ENCODE measurements at places on chromosomes 3 and 15.

- DNase-seq = no peak
These were observed 171.0 kb downstream of the FNDC3B start for GRCh38 chr3:172210355-172210754.

DNA sequence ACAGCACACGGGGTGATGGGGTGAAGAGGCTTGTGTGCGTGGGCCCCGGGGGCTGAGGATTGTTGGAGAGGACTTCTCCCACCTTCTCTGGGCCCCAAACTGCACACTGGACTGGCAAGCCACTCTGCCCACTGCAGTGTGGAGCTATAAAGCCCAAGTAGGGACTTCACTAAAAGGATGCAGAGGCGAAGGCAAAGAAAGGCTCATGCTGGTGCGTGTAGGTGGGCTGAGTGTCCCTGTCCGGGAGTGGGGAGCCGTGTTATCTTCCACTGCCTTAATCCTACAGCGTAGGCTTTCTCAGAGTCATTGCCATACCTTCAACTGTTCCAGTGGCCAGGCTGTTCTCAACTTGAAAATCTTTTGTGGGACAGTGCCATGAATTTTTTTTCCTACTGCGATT is 3.9 kb downstream of the PPARG start:
- no peak for DNase-seq

GRCh38 chr3:42686832-42687650 is 1.7 kb downstream of the KLHL40 start:
- DNase-seq = no peak

DNA sequence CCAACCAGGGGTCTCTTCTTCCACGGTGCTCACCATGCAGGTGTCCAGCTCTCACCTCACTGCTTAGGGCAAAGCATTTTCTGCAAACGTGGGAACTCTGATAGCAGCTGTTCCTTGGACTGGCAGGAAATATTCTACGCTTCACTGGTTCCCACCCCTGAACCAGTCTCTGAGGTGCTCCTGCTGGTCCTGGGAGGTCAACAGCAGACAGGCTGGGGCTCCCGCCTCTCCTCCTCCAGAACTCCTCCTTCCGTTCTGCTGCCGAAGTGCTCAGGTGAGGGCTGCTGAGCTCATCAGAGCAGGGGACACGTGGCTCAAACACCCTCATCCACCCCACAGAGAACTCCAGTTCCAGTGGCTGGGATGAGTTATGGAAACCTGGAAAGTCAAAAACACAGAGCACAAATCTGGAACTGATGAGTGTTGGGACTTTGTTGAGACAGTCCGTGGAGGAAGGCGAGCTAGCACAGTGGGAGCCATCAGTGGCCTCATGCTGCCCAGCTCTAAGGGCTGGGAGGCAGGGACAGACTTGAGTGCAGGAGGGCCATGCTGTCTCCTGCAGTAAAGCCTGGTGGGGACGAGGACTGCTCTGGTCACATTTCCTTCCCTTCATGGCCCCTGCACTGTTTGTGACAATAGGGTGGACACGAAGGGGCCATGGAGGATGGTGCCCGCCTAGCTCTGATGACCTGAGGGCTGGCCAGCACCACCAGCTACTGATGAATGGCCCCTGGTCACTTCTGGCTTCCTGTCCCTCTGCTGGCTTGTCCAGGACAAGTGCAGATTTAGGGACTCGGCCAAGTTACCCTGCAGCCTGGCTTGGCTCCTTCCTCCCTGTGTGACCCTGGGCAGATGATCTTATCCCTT is 137.8 kb downstream of the KLF13 start:
- DNase-seq = no peak

DNA sequence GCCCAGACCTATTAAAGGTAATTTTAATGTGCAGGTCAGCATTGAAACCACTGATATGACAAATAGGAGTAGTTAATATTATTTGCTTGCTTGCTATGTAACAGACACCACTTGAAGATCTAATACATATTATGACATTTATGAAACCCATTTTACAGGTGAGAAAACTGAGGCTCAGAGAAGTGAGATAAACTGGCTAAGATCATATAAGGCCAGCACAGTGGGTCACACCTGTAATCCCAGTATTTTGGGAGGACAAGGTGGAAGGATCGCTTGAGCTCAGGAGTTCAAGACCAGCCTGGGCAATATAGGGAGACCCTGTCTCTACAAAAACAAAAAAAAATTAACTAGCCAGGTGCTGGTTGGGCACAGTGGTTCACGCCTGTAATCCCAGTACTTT is 33.1 kb upstream of the EIF4A2 start:
- DNase-seq = no peak

GRCh38 chr3:157297328-157297915 is 137.5 kb upstream of the CCNL1 start:
- DNase-seq = no peak

- peak; percentile 90 for DNase-seq
These were observed at the start of gene ANXA2 for GRCh38 chr15:60397772-60398445. Gene ANXA2 (minus strand): TSS chr15:60397986. CDS start chr15:60386075, 11,911 bp downstream.

All from CD4-positive, alpha-beta T cell treated with Interleukin-17A for 1 hour (primary cell).